Caco-2 (cell line): ENCODE measurements at places on chromosomes 16 and 17. TPM values are rescaled to one million over a fixed set of nuclear protein-coding genes. Genes with fewer than 3 reads are reported as not detected.

DNA sequence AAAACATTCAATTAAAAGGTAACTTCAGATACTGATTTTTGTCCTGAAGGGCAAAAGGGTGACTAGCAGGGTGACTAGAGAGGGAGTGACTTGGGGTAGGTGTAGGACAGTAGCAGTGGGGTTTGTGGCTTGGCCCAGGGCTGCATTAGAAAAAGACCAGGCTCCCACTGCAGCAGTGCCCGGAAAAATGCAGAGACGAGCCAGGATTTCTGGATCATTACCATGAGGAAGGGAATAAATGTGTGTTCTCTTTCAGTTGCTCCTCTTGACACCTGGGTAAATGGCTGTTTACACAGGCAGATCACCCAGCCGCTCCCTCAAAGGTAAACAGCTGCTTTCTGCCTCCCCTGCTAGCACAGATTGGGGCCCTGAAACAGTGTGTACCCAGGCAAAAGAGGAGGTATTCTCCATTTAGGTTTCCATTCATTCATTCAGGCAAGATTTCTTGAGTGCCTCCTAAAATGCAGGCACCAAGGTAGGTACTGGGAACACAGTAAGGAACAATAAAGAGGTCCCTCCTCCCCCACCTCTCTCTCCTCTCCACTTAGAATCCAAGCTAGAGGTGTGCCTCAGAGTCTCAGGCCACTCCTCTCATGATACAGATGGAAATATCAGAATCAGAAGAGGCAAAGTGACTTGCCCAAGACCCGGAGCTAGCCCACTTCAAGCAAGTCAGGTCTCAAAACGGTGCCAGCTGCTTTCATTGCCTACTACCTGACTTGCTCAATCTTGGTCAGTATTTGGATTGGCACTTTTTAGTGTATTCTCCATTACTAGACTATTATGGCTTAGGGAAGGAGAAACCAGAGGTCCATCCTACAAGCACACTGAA lies 15.2 kb upstream of the TOX3 start:
- DNase-seq: peak; percentile 62

- DNase-seq: no peak
These were observed at the start of gene CLDN6 for GRCh38 chr16:3017794-3018506. Gene CLDN6 (minus strand): TSS chr16:3018183. CDS start chr16:3016021, 2,162 bp downstream.

GRCh38 chr16:47019568-47019967 lies 46.1 kb upstream of the DNAJA2 start:
- no peak for DNase-seq

DNA sequence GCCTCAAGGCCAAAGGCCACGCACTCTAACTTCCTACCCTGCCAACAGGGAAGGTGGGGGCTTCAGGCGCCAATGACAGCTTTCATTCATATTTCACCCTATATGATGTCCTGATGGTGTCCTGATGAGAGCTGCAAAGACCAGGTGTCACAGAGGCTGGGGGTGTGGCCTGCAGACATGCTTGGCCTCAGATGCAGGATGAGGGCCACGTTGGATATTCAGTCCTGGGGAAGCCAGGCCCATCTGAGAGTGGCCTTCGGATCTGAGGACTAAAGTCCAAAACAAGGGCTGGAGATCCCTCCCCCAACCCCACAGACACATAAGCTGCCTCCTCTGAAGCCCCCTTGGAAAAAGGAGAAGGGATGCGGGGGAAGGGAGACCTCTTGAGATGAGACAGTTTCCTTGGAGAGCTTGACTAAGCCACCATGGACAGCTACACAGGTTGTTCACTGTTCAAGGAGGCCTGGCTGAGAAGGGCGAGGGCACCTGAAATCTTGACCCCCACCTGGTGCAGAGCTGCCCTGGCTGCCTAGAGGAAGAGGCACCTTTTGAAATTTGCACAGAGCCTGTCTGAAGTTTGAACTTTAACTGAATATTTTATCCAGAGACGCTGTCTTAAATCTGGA lies 24.3 kb upstream of the GSG1L start:
- DNase-seq: no peak

DNA sequence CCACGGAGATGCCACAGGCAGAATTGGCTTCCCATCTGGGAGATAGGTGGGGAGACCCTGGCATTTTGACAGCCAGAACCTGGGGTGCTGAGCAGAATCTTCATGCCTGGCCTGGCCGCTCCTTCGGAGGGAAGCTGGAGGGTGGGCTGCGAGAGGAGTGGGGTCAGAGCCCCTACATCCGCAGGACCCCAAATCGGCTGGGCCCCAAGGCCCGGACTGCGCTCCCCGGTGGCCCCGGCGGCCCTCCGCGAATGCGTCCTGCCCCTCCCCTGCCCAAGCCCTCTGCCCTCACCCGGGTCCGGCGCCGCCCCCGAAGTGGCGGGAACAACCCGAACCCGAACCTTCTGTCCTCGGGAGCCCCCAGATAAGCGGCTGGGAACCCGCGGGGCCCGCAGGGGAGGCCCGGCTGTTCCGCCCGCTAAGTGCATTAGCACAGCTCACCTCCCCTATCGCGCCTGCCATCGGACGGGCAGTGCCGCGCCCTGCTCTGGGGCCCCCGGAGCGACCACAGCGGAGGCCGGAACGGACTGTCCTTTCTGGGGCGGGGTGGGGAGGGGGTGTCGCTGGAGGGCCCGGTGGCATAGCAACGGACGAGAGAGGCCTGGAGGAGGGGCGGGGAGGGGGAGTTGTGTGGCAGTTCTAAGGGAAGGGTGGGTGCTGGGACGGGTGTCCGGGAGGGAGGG lies 850 bp upstream of the PNMT start:
- DNase-seq: no peak

Gene TMEM101
- 41.7 and 43.5 TPM in 2 replicates for total RNA-seq

Gene HOXB1
- total RNA-seq: not detected in 2 replicates

DNA sequence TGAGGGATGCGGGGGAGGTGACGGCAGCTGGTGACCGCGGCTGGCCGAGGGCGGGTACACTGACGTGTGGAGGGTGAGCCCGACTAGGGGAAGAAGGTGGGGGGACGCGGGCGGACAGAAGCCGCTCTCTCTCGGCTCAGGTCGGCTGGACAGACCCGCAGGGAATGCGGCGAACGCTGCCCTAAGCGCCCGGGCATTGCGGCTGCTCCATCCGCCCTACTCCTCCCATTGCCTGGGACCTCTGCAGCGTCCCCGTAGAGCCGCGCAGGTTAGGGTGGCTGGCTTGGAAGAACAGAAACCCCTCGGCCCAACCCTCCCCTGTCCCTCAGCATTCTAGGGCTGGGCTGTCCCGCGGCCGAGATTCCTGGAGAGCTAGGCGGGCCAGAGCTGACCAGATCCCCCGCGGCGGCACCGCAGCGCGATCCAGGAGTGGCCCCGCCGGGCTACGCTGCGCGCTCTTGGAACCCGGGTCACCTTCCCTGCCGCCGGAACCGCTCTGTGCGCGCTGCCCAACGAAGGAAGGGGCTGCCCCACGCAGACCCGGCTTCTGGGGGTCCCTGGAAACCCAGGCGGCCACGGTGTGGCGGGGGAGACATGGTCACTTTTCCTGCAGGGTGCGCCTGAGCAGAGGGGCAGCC lies 3.0 kb downstream of the DLX4 start:
- DNase-seq: no peak

GRCh38 chr17:57984936-57985674 lies 2.9 kb downstream of the VEZF1 start:
- no peak for DNase-seq

Gene GDPD3
- total RNA-seq: 5.8 and 8.4 TPM in 2 replicates

- DNase-seq: no peak
These were observed 20.0 kb upstream of the RNF135 start for GRCh38 chr17:30950669-30951399.

DNA sequence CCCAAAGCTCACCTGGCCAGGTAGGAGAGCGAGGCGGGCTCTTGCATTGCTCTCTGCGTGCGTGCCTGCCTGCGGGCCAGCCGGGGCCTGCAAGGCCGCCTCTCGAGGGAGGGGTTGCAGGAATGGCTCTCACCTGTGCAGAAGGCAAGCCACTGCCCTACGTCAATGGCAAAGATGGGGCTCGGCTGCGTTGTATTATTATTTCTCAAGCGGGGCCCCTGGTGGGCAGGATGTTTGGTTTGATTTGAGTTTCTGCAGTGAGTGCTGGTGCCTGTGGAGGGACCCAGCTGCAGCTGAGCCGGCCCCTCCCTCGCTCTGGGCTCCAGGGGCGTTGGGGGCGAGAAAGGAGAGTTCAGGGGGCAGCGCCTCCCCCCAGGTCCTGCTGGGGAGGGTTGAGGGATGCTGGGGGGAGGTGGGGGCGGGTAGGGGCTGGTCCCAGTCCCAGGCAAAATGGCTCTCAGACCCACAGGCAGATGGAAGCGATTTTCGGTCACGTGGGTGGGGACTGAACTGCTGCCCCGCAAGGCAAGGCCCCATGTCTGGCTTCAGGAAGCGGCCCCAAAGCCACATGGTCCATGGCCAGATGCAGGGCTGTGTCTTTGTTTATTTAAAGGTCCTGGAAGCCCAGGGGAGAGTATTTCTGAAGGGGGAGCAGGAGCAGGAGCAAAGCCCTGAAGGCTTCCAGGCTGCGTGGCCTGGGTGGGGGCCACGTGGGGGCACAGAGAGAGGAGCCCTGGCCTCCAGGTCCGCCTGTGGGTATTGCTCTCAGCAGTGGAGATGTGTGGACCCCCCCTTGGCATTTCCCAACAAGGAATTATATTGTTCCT lies 338.8 kb downstream of the SEC14L1 start:
- DNase-seq: no peak

Gene ELMO3
- 27.8 and 28.7 TPM in 2 replicates for total RNA-seq

GRCh38 chr16:27441276-27441675 lies 39.3 kb downstream of the IL21R start:
- DNase-seq: peak; percentile 9

- no peak for DNase-seq
These were observed at the start of gene LAT for GRCh38 chr16:28984619-28985135. Gene LAT (plus strand): TSS chr16:28985052. CDS start chr16:28985418, 366 bp downstream.

DNA sequence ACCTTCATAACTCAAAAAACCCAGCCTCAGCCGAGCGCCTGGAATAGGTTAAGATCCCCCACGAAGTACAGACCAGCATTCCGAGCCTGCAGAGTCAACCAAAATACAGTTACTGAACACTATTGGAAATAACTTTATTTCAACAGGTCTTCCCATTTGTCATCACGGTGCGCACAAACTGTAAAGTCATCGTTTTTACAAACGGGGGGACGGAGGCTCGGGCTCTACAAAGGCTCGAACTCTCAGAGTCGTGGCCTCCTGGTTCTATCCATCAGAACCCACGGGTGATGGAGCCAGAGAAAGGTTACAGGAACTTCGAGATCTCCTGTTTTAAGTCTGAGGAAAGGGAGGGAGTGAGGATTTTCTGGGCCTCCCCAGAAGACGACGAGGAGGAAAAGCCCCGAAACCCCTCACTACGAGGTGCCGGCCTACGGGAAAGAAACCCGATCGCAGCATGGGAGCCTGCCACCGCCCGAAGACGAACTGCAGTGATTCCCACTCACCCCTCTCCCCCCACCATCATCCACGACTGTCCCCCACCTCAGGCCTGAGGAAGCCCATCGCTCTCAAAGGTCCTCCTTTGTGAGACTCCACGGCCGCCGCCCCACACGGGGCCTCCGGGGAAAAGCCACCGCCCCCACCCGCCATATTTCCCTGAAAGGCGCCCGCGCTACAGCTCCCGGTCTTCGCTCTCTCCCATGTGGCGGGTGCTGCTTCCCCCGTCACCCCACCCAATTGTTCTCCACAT lies 917 bp downstream of the YWHAE start:
- DNase-seq: no peak

Gene KCNH6
- total RNA-seq: not detected in 2 replicates

Gene GRIN2A
- total RNA-seq: 0.30 and 0.54 TPM in 2 replicates

DNA sequence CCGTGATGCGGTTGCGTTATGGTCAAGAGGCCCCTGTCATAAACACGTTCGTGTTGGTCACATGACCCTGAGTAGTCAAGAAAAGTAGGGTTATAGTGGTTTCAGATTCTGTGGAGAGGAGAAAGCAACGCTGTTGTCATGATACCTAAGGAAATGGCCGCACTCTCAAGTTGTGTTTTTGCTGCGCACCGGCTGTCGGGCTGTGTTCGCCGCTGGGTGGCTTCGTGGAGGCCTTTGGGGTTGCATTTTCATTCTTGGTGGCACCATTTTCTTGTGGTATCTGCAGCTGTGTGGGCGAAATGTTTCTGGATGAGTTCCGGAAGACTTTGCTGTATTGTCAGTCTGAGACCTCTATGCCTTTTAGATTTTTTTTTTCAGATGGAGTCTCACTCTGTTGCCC lies 35.0 kb downstream of the DEF8 start:
- DNase-seq: no peak

- DNase-seq: no peak
These were observed 62.4 kb upstream of the PLCG2 start for GRCh38 chr16:81716478-81717225.

Gene NACA2
- total RNA-seq: not detected in 2 replicates

Gene GINS2
- 52.5 and 62.9 TPM in 2 replicates for total RNA-seq

- DNase-seq: no peak
These were observed 190.4 kb downstream of the ABCC12 start for GRCh38 chr16:47965439-47965838.

- no peak for DNase-seq
These were observed 14.7 kb downstream of the GSPT1 start for GRCh38 chr16:11901091-11901490.

Gene CDK5R1
- 6.6 and 7.3 TPM in 2 replicates for total RNA-seq

- DNase-seq: no peak
These were observed 3.5 kb downstream of the IRX3 start for GRCh38 chr16:54282928-54283724.

- DNase-seq: no peak
These were observed 14.7 kb upstream of the ZG16 start for GRCh38 chr16:29763326-29763725.

DNA sequence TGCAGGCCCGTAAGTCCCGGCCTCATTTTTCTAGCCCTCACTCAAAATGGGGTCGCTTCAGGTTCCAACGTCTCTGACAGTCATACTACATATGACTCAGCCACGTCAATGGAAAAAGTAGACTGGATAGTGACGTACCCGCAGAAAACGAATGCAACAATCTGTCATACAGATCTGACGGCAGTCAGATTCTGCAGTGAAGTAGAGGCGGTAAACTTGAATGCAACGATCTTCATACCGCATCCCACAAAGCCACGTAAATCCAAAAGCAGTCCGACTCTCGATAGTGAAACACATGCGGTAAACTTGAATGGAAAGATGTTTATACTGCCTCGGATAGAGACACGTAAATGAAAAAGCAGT lies 38.4 kb upstream of the ARL4D start:
- DNase-seq: peak; percentile 67

Gene BCKDK
- total RNA-seq: 30.5 and 34.1 TPM in 2 replicates

Gene KCNJ2
- total RNA-seq: 0.70 and 1.0 TPM in 2 replicates

- no peak for DNase-seq
These were observed 10.9 kb upstream of the PDP2 start for GRCh38 chr16:66869424-66869823.

- DNase-seq: peak; percentile 83
These were observed 30.8 kb downstream of the FA2H start for GRCh38 chr16:74743668-74744299.

Gene UTS2R
- 0.66 and 1.3 TPM in 2 replicates for total RNA-seq

Gene RNF43
- 84.2 and 87.1 TPM in 2 replicates for total RNA-seq

- no peak for DNase-seq
These were observed 98.2 kb downstream of the ADAMTS18 start for GRCh38 chr16:77336637-77337036.
